Kidney (tissue), 22 donors: ENCODE measurements at places on chromosomes 1 and 21. TPM values are rescaled to one million over a fixed set of nuclear protein-coding genes. Genes with fewer than 3 reads are reported as not detected.

Gene LAD1
- total RNA-seq, result 72.6 TPM

Gene ATP5IF1
- 172 TPM for total RNA-seq

Gene SPATA1
- 2.5 TPM for total RNA-seq

Gene KIAA1614
- 12.3 TPM for total RNA-seq
